Activated CD4-positive, alpha-beta T cell treated with anti-CD3 and anti-CD28 coated beads for 24 hours (primary cell): ENCODE measurements at places on chromosomes 4 and X.

DNA sequence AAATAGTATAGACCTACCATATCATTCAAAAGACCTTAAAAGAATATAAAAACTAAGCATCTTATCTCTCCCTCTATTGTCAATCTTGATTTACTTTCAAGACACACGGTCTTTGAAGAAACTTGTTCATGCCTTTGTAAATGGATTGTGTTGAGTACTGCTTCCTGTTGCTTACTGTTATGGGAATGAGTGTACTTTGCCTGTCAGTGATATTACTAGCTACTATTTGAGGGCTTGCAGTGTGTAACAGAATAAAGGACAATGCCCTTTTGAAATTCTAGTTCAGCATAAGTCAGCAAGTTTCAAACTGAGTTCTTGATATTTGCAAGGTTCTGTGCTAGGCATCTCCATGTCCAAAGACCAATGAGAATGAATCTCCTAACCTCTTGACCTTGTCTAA, 36.0 kb downstream of the CDKL5 start:
- no peak for DNase-seq

GRCh38 chr4:57061395-57061794, 48.8 kb downstream of the IGFBP7 start:
- DNase-seq: no peak

DNA sequence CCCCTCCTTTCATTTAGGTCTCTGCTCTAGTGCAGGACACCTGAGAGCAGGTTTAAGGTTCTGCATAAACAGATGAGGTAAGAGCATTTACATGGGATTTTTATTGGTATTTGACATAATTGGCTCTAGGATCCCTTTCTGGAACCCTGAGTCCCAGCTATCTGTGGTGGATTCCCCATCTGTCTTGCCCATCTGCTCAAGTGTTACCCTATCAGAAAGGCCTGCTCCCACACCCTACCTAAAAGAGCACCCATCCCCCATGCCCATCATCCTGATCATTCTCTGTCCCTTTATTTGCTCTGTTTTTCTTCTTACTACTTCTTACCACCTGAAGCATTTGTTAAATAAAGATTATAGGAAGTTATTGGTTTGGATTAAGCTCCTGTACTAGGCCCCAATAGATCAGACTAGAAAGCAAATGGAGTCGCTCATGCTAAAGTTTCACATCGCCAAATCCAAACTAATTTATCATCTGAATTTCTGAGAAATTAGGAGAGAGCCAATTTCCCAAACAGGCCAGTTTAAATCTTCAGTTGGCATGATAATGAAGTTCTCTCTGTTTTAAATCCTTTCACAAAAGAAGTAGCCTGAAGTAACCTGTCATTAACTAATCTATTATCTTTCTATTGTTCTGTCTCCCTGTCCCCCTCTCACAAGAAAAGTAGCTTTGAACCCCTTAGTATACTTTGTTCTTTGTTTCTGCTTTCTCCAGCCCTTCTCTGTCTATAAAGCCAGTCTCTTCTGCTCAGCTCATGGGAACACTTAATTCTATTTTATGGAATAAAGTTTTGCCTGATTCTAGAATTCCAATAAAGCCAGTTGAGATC, 178.6 kb downstream of the ZNF674 start:
- no peak for DNase-seq

DNA sequence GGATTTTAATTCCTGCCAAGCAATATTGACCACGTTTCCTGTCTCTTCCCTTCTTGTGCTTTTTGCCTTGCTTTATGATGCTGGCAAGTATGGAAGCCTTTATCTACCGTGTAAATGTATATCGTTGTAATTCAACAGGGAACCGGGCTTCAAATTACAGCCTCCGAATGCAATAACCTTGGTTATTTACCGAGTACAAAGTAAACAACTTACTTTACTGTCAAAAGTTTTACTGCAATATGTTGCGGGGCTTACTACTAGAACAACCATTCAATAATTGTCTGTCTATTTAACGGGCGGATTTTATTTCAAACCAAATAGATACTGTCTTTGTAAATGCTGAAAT, 73.1 kb downstream of the PALLD start:
- no peak for DNase-seq

DNA sequence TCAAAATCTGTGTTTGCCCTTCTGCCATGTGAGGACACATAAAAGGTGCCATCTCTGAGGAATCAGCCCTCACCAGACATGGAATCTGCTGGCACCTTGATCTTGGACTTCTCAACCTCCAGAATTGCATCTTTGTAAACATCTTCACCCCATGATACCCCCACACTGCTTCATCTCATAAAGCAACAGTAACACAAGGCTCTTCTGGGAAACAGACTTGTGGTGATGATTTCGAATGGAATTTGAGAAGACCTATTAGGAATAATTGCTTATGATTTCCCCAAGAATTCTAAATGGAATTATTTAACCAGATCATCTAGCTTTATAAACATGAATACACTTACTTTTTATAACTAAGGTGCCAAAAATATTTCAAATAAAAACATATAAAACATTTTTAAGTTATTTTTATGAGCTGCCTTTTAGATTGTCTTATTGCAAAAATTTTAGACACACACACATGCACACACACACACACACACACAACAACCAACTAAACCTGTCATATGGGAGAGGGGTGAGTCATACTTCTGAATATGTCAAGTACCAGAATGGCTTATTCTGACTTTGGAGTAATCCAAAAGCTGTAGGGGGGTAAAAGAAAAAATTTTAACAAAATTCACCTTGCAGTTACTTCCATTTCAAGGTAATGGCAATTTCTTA, 82.0 kb downstream of the USP46 start:
- DNase-seq: no peak

GRCh38 chrX:23513121-23513520, 154.2 kb upstream of the PRDX4 start:
- DNase-seq: no peak

GRCh38 chr4:32985256-32985655, 2265.1 kb downstream of the PCDH7 start:
- no peak for DNase-seq

DNA sequence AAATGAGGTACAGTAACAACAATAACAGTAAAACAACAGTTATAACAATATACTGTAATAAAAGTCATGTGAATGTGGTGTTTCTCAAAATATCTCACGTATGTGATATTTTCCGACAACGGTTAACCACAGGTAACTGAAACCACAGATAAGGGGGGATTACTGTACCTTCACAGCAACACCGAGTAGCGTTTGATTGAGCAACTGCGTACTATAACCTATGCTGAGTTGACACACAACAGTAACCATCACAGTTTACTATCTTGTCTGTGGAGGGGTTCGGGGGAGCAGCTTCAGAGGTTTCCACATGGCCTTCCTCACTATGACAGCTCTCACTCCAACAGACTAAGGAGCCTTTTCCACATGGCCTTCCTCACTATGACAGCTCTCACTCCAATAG, 13.4 kb downstream of the RBMX2 start:
- DNase-seq: no peak

GRCh38 chr4:188372058-188372457, 232.8 kb downstream of the TRIML1 start:
- no peak for DNase-seq

GRCh38 chrX:132227383-132228112, 8.3 kb upstream of the RAP2C start:
- no peak for DNase-seq

GRCh38 chrX:68827848-68828624, 785 bp upstream of the EFNB1 start:
- peak; percentile 66 for DNase-seq

GRCh38 chrX:107507093-107507743, 57.8 kb downstream of the FRMPD3 start:
- DNase-seq: no peak

GRCh38 chr4:173499658-173500535, 30.1 kb downstream of the HAND2 start:
- no peak for DNase-seq

DNA sequence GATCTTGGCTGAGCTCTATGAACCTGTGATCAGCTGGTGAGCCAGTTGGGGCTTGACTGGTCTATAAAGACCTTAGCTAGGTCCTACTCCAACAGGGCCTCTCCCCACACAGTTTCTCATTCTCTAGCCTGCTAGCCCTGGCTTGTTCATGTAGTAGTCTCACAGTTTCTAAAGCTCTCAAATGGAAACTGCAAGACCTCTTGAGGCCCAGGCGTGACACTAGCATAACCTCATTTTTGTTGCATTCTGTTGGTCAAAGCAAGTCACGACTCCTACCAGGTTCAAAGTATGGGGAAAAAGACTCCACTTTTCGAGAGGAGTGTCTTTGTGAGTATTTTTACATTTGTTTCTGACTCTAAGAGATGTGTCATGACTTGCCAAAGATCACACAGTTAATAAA, 50.9 kb downstream of the CEP44 start:
- DNase-seq: no peak

- DNase-seq: no peak
These were observed 6.0 kb downstream of the RBPJ start for GRCh38 chr4:26326791-26327190.

DNA sequence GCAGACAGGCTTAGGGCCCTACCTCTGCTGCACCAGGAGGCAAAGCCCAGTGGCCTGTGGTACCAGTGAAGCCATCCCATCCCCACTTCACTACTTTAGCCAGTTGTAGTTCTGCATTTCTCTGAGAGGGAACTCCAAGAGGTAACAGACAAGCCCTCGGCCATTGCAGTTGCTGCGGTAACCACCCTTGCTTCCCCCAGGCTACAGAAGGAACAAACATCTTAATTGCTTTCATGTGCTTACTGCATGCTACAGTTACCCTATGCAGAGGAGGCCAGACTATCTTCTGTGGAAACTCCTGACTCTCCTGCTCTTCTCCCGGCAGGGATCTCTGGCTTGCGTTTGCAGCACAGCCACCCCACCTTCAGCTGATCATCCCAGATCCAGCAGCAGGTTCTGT, 67.8 kb downstream of the SPIN4 start:
- no peak for DNase-seq

DNA sequence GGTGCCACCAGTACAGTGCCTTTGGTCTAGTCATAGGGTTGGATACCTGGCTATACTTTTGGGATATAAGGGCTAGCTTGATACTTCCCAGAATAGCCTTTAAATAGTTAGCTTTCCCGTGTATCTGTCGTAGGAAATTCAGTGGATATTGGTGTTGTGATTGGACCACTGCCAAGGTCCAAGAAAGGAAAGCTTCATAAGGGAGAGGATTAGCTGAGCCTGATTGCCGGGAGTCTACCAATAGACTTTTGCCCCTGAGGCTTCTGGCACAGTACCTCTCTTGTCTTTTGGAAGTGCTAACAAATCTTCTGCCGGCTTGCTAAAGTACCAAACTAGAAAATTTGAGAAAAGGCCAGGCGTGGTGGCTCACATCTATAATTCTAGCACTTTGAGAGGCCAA, 350.6 kb downstream of the CHIC1 start:
- DNase-seq: no peak

DNA sequence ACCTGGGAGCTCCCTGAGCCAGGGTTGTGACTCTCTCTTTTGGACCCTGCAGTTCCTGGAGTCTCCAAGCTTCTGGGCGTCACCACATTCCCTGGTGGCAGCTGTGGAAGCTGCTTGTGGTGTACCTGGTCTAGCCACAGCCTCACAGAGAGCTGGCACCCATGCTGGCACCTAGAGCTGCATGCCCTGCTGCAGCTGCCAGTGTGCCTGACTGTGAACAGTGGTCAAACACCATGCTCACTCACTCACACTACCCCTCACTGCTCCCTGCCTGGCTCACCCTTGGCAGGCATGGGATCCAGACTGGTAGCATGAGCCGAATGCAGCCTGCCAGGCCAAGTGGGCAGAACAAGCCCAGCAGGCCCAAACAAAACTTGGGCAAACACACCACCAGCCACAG, 66.6 kb downstream of the NAA11 start:
- DNase-seq: no peak

DNA sequence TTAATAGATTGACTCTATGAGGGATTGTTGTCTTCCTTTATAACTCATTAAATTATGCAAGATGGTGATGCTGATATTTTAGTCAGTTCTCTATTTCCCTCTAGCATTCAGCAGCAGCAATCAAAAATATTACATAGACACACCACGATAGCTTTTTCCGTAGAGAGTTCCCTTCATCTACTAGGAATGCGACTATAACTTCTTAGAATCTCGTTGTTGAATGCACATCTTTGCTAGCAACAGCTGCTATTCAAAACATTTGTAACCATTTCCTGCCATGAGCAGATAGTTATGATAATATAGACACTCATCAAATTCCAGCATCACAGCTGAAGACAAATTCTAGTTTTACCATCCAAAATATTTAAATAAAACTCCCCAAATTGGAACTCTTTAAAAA, 147.4 kb upstream of the FGF13 start:
- no peak for DNase-seq

DNA sequence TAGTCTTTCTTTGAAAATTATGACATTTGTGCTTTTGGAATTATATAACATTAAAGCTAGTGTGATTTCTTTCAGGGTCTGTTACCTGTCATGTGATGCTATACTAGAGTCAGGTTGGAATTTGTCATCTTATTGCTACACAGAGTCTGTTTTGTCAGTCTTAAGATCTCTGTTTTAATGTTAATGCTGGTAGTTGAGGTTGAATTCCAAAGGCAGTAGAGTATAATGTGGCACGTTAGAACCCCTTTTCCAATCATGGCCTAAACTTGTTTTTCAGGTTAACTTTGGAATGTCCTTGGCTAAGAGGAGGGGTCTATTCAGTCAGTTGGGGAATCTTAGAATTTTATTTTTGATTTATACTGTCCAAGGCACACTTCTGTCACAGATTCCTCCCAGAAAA, 258.5 kb downstream of the PABPC4L start:
- no peak for DNase-seq

- DNase-seq: peak; percentile 48
These were observed at the start of gene GUCY1B1 for GRCh38 chr4:155758481-155759371. Gene GUCY1B1 (plus strand): TSS chr4:155759021. CDS start chr4:155759141, 120 bp downstream.

- no peak for DNase-seq
These were observed 505.4 kb upstream of the AGA start for GRCh38 chr4:177947607-177948006.

DNA sequence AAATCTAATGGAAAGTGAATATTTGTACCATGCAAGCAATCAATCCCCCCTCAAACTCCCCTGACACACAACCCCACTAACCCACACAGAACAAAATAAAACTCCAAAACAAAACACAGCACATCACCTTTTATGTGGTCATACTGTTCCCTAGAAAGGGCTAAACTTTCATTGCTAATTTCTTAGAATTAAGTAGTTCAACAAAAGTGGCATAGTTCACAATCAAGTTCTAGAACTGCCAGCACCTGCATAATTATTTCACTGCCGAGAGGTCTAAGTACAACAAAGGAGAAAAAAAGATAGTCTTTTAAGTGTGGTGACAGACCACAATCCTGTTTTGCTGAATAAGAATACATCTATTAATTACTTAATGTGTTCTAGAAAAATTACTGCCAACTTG, 58.8 kb downstream of the AMMECR1 start:
- no peak for DNase-seq

DNA sequence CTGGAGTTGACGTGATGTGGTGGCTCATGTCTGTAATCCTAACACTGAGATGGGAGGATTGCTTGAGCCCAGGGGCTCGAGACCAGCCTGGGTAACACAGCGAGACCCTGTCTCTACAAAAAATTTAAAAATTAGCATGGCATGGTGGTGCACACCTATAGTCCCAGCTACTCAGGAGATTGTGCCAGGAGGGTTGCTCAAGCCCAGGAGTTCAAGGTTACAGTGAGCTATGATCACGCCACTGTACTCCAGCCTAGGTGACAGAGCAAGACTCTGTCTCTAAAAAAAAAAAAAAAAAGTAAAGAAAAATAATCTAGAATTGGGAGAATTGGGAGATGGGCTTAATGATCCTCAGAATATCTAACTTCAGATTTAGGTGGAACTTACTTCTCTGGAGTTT, 51.1 kb downstream of the MSN start:
- no peak for DNase-seq

- no peak for DNase-seq
These were observed 7.8 kb upstream of the SH3TC1 start for GRCh38 chr4:8191136-8191747.

GRCh38 chr4:56511098-56511497, 5.5 kb downstream of the ARL9 start:
- no peak for DNase-seq
